NCI-H345 (cell line): ENCODE measurements at places on chromosomes 3 and 15.

DNA sequence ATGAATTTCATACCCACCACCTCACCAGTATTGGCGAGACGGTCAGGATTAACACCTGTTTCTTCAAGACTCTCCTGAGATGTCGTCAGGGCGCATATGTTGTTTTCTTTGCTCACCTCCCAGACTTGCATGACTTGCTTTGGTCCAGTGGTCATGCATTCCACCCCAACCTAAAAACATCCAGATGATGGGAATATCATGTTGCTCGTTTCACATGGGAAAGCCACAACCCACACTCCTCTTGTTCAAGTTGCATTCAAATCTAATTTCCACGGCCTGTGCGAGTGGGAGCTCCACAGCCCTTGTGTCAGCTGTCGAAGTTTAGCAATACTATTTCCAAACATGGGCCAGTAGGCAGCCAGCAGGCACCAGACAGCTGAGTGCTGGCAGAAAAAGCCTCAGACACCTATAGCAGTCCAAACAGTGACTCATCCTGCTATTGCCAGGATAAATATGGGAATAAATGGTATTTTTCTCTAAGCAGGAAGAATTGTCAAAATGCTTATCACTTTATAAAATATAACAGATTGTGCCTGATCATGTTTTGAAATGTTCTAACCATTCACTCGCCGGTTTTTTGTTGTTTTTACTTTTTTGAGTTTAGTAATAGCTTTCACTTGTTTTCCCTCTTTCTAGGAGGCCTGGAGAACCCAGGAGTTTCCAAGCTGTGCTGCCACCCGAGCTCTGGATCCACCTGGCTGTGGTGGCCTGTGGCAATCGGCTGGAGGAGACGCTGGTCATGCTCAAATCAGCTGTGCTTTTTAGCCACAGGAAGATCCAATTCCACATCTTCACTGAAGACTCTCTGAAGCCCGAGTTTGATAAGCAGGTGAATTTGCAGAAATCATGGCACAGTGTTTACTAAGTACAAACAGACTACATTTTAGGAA, 20.1 kb downstream of the GXYLT2 start:
- DNase-seq, result no peak

DNA sequence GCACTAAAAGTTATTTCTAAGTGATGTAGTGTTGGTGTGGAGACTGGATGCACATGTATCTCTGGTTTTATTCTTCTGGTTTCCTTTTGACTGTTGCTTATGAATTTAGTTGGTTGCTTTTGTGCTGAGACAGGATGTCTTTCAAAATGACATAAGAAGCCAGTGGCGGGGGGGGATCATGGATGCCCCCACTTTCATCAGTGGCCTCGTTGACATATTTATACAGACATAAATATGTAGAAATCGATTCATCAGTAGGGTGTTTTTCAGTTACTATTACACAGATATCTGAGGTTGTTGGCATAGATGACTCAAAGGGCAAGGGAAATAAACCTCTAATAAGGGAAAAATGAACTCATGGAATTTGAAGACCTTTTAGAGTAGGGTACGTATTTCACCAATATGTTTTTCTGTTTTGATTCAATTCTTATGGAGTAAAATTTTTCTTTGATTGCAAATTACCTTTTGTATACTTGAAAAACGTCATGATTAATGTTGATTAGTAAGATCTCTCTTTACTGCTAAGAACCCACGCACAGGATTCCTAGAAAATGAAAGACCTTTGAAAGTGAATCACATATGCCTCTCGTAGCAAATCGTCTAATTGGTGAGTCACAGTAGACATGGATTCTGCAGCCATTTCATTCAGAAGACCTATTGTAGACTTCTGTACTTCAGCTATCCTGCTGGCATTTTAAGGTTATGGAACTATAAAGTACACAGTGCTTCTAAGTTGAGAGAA, 97.4 kb upstream of the RBMS3 start:
- DNase-seq, result no peak

DNA sequence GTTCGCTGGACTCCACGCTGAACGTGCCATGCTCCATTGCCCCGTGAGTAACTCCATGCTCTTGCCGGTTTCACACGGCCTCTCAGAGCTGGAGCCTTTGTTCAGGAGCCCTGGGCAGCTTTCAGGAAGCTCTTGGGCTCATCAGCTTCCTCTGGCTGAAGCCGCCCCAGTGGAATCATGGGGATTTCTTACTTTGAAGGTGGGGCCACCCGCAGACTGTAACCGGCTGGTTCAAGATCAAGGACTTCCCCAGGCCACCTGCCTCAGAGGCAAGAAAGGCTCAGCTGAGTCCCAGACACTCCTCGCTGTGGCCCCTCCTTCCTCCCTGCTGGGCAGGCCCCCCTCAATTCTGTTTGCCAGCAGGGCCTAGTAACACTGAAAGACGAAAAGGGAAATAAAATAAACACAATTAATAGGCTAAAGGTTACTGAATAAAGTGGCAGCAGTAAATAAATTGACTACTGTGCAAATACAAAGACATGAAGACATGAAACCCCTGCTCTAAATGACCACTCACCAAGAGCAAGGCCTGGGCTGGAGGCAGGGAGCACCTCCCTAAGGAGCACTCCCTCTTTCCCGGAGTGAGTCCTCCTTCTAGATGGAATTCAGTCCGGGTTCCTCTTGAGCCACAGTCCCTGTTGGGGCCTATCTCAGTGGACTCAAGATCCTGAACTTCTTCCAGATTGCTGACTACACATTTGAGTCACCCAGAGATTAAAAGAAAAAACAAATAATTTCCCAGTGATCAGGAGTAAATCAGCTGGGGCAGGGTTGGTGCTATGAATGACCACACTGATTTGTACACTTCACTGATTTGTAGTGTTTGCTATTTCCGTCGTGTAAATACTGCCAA, 51.0 kb downstream of the ZDHHC19 start:
- DNase-seq, result no peak

GRCh38 chr3:1082108-1082507, 10.7 kb upstream of the CNTN6 start:
- no peak for DNase-seq

DNA sequence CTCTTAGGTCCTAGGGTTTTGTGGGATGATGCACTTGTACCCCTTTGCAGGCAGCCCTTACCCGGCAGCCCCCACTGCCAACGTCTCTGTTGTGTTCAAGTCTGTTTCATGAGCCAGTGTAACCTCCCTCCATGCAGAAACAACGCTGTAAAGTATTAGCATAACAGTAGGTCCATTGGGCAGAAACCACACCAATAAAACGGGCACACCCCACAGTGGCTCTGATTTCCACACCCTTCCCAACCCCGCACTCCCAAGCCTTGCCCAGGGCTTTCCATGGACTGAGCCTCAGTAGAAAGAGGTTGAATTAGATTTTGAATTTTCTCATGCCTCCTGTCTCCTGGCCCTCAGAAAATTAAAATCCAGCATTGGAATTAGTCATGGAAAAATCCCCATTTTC, 124.5 kb downstream of the CACNA1D start:
- no peak for DNase-seq
